ENCODE measurements at places on chromosomes 12 and 14. TPM values are rescaled to one million over a fixed set of nuclear protein-coding genes. Genes with fewer than 3 reads are reported as not detected.

- DNase-seq = no peak
Measured at GRCh38 chr14:21257394-21257909, 11.8 kb downstream of the HNRNPC start.

Gene PIGH
- total RNA-seq = 18.4 TPM

DNA sequence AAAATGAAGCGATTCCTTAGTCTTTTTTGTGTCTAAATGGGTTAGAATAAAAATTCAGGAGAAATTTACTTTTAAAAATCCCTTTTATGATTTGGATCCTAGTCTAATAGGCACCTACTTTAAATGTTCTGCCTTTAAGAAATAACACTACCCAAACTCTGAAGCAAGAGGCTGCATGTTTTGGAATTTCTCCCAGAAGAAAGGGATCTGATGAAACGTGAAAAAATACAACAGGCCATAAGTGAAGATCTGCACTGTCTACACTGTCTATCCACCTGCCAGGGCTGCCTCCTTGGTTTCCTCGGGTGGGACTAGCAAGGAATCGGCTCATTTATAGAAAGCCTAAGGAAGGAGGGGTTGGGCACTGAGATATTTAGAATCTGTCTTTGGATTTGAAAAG is 22.1 kb downstream of the ACVR1B start:
- DNase-seq = peak; percentile 71

DNA sequence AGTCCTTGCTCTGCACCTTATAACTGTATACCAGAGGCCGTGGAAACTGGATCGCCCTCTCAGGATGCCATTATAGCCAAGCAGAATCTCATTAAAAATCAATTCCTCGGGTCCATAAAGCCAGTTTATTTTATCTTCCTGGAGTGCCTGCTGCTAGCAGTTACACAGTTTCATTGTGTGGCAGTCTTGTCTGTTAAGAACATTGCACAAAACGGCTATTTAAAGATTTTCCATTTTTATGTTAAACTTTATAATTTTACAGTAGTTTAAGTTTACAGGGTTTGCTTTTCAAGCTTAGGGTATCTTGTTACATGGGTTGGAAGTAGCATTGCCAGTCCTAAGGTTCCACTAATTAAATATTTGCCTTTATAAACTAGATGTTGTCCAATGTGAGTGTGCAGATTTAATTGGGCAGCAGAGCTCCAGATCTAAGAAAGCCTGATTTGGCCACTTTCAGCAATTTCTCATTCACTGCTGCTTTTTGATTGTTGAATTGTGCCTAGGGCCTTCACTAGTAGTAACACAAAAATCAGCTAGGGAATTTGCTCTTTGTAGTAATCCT is 17.0 kb downstream of the TMEM30B start:
- DNase-seq = no peak

Gene SPTLC2
- 17.8 TPM for total RNA-seq

Gene TMEM30B
- total RNA-seq = not detected

- no peak for DNase-seq
Measured at GRCh38 chr14:72629534-72629933, 264.4 kb downstream of the DPF3 start.

DNA sequence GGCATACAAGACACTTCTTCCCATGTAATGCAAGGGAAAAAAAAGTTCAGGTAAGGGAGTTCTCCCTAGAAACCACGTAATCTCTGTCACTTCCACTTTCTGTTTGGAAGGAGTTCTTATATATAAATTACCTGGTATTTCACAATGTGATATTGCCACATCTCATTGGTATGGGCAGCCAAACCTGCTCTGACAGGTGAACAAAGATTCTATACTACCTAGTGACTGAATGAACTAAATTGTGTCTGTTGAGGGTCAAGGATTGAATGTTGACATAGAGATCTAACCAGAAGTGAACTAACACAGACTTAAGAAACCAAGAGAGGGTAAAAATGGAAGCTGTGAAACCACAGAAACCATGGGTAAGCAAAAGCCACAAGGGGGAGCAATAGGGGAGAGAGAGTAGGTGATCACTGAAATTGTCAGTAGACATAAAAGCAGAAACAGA is 161.3 kb downstream of the RPL10L start:
- DNase-seq = peak; percentile 5

Gene ITGB7
- total RNA-seq = 1.1 TPM

- DNase-seq = no peak
Measured at GRCh38 chr12:111976291-111976690, 36.7 kb downstream of the TMEM116 start.

Gene MANSC4
- not detected for total RNA-seq

DNA sequence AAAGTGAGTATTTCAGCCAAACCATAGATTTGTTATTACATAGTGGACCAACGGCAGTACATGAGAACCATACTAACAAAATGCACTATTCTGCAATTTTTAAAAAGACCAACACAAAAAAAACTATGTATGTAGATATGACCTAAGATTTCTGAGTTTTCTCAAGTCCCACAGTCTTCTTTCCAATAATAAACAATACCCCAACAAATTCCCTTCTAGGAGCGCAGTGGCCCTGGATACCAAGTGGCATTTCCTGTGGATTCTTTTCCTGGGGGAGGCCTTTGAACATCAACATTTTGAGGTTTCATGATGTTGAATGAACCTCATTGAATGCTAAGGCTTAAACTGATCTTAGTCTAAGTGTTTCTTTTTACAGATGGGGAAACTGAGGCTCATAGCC is 210.5 kb downstream of the BCAT1 start:
- no peak for DNase-seq

Gene C2CD5
- total RNA-seq = 22.2 TPM

Gene KRT2
- total RNA-seq = not detected

Gene KRT74
- total RNA-seq = not detected

DNA sequence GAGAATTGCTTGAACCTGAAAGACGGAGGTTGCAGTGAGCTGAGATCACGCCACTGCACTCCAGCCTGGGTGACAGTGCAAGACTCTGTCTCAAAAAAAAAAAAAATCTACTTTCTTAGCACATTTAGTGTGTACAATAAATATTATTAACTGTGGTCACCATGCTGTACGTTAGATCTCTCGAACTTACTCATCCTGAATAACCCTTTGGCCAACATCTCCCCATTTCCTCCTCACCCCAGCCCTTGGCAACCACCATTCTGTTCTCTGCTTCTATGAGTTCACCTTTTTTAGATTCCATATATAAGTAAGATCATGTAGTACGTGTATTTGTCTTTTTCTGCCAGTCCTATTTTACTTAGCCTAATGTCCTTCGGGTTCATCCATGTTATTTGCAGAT is 13.4 kb downstream of the FUT8 start:
- DNase-seq = no peak

GRCh38 chr12:115840159-115840558 is 437.3 kb downstream of the MED13L start:
- no peak for DNase-seq

- DNase-seq = no peak
Measured at GRCh38 chr12:9669534-9669933, at the start of gene CLEC2D. Gene CLEC2D, plus strand, starts transcription at chr12:9669713. Its CDS starts 22 bp downstream, at chr12:9669735.

GRCh38 chr12:118704527-118705241 is 276.7 kb upstream of the SRRM4 start:
- no peak for DNase-seq

- DNase-seq = no peak
Measured at GRCh38 chr14:67574806-67575205, 25.3 kb downstream of the PIGH start.

Gene CRY1
- 36.5 TPM for total RNA-seq

Gene TAS2R19
- total RNA-seq = 1.8 TPM

GRCh38 chr14:23219075-23219474 is 18.7 kb upstream of the RNF212B start:
- DNase-seq = no peak

- peak; percentile 49 for DNase-seq
Measured at GRCh38 chr12:31324845-31325523, 966 bp downstream of the SINHCAF start.

DNA sequence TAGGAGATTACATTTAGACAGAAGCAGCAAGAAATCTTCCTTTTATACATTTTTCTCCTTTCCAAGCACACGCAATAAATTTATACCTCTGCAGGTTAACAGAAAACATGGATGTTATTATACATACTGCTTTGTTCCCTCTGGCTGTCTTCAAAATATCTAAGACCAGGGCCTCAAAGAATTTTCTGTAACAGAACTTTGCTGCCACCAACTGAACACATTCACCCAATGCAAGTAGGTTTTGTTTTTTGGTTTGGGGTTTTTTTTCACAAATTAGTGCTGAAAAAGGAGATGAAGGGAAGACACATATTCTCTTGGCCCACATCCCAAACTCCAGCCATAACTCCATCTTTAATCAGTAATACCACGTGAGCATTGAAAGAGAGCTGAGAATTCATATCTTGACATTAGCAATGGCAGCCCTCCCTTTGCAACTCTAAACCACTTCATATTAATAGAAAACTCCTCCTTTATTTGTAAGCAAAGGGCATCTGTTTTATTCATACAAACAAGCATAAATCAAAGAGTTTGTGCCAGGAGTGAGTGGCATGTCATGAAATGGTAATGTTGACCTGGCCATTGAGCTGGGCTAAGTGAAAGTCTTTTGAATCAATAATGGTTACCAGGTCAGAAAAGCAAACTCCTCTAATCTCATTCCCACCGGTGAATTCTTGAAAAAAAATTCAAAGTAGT is 150.8 kb upstream of the FSCB start:
- DNase-seq = peak; percentile 54

Gene OR4N2
- not detected for total RNA-seq

DNA sequence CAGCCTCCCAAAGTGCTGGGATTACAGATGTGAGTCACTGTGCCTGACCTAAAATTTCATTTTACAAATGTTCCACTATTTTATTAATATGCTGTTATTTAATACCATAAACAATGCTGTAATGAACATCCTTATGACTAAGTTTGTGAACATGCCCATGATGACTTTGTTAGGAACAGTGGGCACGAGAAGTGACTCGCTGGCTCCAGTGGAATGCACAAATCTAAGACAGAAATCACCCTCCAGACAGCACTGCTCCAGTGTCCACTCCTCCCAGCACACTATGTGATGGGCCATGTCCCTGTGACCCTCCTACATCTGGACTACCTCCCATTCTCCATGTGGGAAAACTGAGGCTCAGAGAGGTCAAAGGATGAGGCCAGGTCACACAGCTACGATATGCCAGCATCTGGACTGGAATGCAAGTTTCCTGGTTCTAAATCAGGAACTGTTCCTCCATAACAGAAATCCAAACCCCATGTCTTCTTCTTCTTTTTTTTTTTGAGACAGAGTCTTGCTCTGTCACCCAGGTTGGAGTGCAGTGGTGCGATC is 57.9 kb downstream of the GPR68 start:
- DNase-seq = no peak

Gene ESR2
- 1.0 TPM for total RNA-seq

DNA sequence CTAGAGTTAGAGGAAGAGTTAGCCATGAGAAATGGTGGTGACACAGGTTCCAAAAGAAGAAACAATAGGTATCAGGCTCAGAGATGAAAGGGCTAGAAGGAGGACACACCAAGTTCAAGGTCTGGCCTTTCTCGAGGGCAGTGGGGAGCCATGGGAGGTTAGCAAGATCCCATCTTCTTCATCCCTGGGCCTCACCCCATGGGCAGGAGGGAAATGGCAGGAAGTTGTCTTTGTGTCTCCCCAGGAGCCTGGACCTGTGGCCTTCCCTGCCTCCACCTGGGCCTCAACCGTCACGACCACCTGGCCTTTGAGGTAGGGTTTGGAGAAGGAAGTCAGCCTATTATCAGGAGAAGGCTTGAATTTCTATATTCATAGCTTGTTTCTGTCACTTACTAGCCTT is 5.8 kb upstream of the AQP2 start:
- DNase-seq = no peak

DNA sequence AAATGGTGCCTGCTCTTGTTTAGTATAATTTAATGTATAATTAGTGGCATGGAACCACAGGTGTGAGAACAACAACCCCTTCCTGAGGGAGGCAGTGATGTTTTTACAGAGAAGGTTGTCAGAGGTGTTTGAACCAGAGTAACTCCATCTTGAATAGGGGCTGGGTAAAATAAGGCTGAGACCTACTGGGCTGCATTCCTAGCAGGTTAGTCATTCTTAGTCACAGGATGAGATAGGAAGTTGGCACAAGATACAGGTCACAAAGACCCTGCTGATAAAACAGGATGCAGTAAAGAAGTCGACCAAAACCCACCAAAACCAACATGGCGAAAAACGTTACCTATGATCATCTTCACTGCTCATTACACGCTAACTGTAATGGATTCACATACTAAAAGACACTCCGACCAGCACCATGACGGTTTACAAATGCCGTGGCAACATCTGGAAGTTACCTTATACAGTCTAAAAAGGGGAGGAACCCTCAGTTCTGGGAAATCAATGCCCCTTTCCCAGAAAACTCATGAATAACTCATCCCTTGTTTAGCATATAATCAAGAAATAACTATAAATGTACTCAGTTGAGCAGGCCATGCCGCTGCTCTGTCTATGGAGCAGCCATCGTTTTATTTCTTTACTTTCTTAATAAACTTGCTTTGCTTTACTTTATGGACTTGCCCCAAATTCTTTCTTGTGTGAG is 47.8 kb upstream of the LTA4H start:
- DNase-seq = no peak

- peak; percentile 43 for DNase-seq
Measured at GRCh38 chr14:103126873-103127304, 3.6 kb downstream of the TNFAIP2 start.

Gene WIF1
- not detected for total RNA-seq

DNA sequence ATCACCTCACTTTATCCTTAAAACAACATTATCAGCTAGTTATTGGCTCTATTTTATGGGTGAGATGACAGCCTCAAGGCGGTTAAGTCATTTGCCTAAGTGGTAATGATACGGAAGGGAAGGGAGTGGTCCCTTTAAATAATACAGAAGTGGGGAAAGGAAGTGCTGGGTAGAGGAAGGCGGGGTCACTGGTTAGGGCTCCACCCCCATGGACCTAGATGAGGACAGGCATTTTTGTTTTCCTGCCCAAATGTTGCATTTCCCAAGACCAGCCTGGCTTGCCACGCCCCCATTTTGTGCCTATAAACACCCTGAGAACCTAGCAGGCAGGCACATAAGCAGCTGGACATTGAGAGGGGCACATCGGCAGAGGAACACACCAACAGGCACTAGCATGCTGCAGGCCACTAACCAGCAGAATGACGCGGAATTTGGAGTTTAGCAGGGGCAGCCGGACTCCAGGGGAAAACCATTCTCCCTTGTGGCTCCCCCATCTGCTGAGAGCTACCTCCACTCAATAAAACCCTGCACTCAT is 100.9 kb downstream of the EPS8 start:
- DNase-seq = no peak

Gene COPS7A
- 71.0 TPM for total RNA-seq

- DNase-seq = peak; percentile 10
Measured at GRCh38 chr14:61418746-61419145, 97.4 kb downstream of the PRKCH start.
